GM20000 (cell line): ENCODE measurements at places on chromosomes 5 and 9.
A peak's percentile ranks its signal among the peaks of the same experiment; 100 is the strongest.

DNA sequence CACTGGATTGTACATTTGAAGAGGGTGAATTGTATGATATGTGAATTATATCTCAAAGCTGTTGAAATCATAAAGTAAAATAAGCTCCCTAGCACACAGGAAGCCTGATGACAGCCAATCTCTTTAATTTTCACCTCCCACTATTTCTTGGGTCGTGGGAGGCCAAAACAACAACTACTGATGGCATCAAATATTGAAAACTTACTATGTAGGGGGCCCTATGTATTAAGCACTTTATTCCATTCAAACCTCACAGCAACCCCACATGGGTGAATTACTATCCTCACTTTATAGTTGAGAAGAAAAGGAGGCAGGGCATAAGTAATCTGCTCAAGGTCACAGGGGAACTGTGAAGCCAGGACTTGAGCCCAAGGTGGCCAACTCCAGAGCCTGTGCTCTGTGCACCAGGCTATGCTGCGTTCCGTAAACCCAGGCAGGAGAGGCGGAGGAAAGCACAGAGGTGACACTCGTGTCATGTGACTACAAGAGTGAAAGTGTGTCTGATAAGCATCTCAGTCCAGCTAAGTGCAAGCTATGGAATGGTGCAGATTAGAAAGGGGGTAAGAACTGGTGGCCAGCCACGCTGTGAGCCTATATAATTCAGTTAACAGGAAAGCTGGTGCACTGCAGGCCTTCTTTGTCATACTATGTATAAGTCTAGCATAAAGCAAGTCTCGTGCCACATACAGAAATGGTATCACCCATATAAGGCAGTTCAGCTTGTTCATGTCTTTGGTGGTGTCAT, 221.0 kb downstream of the DCP2 start:
- no peak for DNase-seq

- DNase-seq: no peak
These were observed 150.4 kb downstream of the RGS3 start for GRCh38 chr9:113613815-113614413.

DNA sequence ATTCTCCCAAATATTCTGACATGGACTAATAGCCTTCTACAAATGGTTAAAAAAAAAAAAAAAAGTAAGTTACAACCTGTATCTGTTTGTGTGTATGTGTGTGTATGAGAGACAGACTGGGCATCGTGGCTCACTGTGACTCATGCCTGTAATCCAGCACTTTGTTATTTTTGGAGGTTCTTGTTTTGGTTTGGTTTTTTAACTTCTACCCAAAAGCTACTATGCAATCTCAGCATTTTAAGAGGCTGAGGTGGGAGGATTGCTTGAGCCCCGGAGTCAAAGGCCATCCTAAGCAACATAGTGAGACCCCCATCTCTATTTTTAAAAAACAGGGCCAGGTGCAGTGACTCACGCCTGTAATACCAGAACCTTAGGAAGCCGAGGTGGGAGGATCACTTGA, 17.6 kb upstream of the HAVCR1 start:
- no peak for DNase-seq

- DNase-seq: no peak
These were observed 92.5 kb downstream of the FEM1C start for GRCh38 chr5:115452083-115452482.

- no peak for DNase-seq
These were observed 969.2 kb downstream of the CDH18 start for GRCh38 chr5:19018822-19019221.

- DNase-seq: no peak
These were observed 273.2 kb upstream of the PANK3 start for GRCh38 chr5:168852329-168852728.

DNA sequence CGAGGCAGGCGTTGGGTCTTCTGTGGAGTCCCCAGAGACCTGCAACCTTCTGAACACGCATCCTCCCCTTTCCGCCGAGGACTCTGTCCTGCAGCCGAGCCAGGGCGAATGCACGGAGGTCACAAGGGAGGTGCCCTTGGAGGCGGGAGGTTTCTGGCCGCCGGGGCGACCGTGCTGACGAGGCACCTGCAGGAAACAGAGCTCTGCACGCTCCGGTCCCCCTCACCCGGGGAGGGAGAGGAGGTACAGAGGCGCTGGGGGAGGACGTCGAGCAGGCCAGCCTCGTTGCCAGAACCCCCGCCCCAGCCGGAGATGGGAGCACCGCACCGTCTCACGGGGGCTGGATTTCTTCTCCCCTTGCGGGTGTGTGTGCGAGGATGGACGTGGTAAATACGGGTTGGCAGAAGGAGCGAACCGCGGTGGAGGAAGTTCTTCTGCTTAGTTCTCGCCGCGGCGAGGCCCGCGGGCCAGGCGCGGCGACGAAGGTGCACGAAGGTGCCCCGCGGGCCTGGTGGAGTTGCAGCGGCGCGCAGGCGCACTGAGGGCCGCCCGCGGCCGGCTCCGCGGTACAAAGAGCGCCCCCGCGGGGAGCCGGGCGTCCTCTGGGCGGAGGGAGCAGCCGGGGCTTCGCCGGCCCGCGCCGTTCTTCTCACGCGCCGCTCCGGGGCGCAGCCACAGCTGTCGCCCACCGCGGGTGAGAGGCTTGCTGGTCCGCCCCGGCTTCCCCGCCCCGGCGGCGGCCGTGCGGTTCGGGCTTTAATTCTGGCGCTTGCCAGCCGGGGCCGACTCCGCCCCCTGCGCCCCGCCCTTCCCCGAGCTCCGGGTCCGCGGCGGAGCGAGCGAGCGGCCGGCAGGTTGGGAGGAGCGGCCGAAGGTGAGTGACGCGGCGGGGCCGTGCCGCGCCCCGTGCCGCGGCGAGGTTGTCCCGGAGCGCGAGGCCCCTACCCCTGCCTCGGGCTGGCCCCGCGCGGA, 289.5 kb downstream of the DOCK8 start:
- peak; percentile 93 for DNase-seq

GRCh38 chr9:99561961-99562565, 259.6 kb upstream of the NR4A3 start:
- no peak for DNase-seq

GRCh38 chr9:132164604-132165362, 2.9 kb downstream of the NTNG2 start:
- no peak for DNase-seq

DNA sequence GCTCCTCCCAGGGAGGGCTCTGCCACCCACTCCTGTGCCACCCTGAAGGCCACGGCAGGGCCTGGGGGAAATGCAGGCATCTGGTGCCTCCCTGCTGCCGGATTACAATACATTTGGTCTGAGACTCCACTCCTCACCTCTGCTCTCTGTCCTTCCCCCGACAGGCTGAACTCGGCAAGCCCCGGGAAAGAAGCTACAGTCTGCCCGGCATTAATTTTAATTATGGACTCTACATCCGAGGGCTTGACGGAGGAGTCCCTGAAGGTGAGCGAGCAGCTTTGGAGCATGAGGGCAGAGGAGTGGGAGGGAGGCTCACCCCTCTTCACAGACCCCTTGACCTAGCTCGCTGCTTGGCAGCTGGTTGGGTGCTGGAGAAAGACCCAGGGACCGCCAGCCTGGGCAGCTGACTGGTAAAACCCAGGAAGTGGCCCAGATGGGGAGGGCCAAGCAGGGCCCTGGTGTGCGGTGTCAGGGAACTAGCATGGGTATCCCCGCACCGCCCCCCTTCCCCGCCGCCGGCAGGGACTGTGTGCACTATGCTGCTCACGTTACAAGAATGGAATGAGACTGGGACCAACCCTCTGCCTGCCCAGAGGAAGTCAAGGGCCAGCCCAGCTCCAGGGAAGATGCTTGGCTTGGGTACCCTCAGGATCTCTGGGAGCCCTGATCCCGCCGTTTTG, 83.7 kb upstream of the BARHL1 start:
- DNase-seq: no peak

GRCh38 chr5:76537073-76537543, 86.1 kb downstream of the F2RL2 start:
- DNase-seq: no peak

- no peak for DNase-seq
These were observed 50.1 kb downstream of the TNFSF8 start for GRCh38 chr9:114880291-114880745.
